ENCODE measurements at places on chromosomes 11 and 22.

GRCh38 chr11:92826136-92826535 lies 143.3 kb upstream of the MTNR1B start:
- no peak for DNase-seq

DNA sequence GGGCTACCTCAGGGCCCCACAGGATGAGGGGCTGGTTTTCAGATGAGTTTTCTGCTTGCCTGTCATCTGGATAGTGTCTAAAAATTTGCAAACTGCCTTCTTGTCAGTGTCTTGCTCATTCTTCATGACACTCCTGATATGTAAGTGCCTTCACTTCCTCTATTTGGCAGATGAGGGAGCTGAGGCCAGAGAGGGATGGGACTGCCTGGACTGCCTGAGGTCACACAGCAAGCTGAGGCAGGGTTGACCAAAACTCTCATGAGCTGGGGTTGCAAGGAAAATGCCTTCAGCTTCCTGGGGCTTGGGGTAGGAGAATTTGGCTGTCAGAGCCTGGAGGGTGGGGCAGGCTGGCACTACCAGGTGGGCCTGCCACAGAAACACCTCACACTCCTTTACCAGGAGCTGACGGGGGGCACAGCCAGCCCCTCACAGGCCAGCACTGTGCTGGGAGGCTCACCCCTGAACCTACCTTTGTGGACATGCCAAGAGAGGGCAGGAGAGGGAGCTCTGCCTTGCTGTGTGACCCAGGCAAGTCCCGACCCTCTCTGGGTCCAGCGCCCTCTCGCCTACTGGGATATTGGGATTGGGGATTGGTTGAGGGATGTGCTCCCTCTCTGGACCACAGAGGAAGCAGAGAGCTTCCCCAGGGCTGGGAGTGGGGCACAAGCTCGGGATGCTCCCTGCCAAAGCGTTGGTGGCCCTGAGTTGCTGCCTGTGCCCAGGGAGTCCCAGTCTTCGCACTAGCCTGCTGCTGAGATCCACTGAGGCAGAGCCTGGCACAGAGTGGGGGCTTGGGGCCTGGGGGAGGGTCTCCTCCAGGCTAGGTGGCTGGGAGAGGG lies 1.9 kb upstream of the P2RY6 start:
- DNase-seq: no peak

GRCh38 chr11:87125257-87125656 lies 87.5 kb downstream of the TMEM135 start:
- no peak for DNase-seq

GRCh38 chr11:30521297-30522071 lies 64.7 kb downstream of the MPPED2 start:
- no peak for DNase-seq

GRCh38 chr11:68948935-68949334 lies 31.9 kb downstream of the MRGPRD start:
- DNase-seq: no peak

GRCh38 chr11:36478700-36479329 lies 31.3 kb downstream of the TRAF6 start:
- DNase-seq: no peak

- DNase-seq: no peak
Observed at GRCh38 chr11:57541169-57541568, 3.8 kb downstream of the SMTNL1 start.

DNA sequence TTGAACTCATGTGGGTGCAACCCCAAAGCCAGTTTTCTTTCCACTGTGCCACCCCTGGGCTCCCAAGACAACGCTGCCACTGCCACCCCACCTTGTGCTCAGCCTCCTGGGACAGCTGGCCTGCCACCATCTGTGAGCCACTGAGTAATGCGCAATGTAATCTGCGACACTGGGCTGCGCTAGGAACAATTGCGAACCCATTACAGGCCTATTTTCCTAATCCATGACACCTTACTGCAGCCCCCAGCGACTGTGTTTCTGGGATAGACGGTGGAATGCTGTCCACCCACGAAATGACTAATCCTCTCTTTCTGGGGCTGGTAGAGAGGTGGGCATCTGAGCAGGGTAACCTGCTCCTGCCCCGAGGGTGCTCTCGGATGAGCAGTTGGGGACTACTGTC lies 22.2 kb downstream of the FLRT1 start:
- DNase-seq: no peak

GRCh38 chr11:11425806-11426205 lies 72.8 kb upstream of the CSNK2A3 start:
- DNase-seq: no peak

DNA sequence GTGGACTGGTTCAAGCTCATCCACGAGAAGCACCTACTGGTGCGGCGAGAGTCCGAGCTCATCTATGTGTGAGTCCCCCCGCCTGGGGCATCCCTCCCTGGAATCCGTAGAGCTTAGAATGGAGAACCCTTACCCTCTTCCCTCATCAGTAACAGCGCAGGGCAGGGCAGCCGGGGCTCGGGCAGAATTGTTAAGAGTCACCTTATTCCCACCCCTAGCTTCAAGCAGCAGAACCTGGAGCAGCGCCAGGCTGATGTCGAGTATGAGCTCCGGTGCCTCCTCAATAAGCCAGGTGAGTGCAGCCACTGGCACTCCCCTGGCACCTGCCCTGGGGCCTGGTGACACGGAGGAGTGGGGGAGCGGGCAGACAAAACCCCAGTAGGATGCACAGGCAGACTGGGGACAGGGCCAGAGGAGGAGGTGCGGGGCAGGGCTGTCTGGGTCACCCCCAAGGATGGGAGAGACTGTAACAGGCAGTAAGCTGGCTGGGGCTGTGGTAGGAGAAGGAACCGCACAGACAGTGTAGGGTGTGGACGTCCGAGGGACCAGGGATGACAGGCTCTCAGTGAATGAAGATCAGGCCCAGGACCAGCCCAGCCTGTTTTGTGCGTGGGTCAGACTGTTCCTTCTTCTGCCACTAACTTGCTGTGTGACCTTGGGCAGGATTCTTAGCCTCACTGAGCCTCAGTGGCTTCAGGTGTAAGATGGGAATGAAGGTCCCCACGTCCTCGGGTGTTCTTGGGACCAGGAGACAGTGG lies 20.4 kb downstream of the C22orf23 start:
- no peak for DNase-seq

DNA sequence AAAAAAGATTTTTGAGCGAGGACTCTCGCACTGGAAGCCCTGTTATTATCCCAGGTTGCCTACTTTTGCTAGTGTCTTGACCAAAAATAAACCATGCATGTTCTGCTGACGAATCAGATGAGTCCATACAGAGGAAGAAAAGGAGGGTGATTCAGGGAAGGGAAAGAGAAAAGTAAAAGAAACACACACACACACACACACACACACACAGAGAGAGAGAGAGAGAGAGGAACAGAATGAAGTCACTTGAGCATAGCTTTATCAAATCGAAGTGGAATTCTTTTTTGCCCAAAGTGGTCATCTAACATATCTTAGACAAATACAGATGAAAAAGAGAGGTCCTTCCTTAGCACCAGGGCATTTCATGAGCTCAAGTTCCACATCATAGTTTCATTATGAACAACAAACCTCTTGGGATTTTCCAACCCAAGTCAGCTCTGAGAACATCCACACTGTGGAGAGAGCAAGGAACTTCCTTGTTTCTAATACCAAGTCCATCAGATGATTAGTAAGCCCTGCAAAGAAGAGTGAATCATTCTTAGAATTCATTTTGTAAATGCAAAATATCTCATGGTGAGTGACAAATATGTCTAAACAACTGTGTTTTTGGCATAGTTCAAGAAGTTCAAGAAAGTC lies 7.7 kb upstream of the MMP12 start:
- DNase-seq: no peak

- DNase-seq: no peak
Observed at GRCh38 chr11:87265132-87265531, 227.4 kb downstream of the TMEM135 start.

DNA sequence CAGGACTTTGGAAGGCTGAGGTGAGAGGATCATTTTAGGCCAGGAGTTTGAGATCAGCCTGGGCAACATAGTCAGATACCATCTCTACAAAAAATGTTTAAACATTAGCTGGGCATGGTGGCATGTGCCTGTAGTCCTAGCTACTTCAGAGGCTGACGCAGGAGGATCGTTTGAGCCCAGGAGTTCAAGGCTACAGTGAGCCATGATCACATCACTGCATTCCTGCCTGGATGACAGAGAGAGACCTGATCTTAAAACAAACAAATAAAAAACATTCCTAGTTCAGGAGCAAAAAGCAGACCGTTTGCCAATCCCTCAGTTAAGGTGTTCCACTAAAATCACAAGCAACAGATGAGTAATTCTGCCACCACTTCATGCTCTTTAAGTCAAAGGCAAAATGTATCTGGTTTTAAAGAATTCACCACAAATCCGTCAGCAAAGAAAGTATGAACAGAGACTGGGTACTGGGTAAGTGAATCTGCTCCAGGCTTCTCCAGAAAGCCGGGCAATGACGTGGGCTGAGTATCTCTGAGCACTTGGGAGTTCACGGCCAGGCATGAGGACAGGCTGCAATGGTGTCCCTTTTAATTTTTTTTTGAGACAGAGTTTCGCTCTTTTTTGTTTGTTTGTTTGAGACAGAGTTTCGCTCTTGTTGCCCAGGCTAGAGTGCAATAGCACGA lies 19.5 kb downstream of the CLTCL1 start:
- DNase-seq: no peak

DNA sequence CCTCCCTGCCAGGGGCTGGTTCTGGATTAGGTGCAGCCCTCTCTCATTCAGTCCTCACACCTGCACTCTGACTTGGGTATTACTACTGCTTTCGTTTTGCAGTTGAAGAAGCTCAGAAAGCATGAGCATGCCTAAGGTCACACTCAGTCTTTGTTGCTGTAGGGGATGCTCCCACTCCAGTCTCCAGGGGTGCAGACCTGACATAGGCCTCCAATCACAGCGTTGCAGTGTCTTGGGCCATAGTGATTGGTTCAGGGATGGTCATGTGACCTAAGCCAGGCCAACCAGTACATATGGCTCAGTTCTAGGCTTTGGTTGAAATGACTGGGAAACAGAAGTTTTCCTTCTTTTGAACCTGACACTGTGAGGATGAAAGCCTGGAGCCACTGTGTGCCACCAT lies 61.7 kb downstream of the FBXO7 start:
- no peak for DNase-seq

GRCh38 chr11:27551127-27551526 lies 44.6 kb upstream of the LIN7C start:
- no peak for DNase-seq

- DNase-seq: no peak
Observed at GRCh38 chr11:79052544-79052943, 388.3 kb downstream of the TENM4 start.

DNA sequence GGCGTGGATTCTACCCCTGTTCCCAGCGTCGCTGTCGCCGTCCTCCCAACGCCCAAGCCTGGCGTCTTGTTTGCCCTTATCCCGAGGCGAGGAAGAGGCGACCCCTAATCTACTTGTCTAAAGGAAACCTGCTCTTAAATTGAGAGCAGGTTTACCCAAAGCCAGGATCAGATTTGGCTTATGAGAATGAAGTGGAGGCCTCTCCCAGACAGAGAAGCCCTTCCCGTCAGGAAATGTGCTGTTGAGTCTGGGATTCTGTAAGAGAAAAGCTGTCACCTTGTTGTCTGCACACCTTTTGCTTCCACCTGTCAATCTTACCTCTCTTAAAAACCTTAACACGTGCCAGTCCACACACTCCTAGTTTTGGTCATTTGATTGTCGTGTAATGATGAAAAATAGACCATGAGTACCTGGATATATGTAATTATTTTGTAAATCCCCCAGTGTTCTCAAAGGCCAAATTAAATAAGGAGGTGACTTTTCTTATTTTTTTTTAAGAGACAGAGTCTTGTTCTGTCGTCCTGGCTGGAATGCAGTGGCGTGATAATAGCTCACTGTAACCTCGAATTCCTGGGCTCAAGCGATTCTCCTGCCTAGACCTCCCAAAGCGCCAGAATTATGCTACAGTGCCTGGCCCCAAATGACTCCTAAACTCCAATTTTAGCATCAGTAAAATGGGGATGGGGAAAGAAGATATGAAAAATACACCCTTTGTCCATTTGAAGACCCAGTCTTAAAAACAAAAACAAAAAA lies 627 bp downstream of the GTF2H1 start:
- no peak for DNase-seq

- DNase-seq: no peak
Observed at GRCh38 chr22:49209452-49210195, 618.0 kb downstream of the BRD1 start.

GRCh38 chr22:36486619-36487384 lies 5.4 kb upstream of the TXN2 start:
- peak; percentile 45 for DNase-seq

GRCh38 chr11:126341760-126342161 lies 13.7 kb upstream of the ST3GAL4 start:
- no peak for DNase-seq

- no peak for DNase-seq
Observed at GRCh38 chr11:86578727-86579405, 93.5 kb downstream of the ME3 start.

- no peak for DNase-seq
Observed at GRCh38 chr11:13098063-13098462, 88.9 kb downstream of the RASSF10 start.

Data from T-helper 2 cell (primary cell).